Neural crest cell (in vitro differentiated cells): ENCODE measurements at places on chromosomes 1 and 21.
A peak's percentile ranks its signal among the peaks of the same experiment; 100 is the strongest.

- DNase-seq = no peak
Observed at GRCh38 chr1:190353538-190354101, 124.0 kb downstream of the BRINP3 start.

DNA sequence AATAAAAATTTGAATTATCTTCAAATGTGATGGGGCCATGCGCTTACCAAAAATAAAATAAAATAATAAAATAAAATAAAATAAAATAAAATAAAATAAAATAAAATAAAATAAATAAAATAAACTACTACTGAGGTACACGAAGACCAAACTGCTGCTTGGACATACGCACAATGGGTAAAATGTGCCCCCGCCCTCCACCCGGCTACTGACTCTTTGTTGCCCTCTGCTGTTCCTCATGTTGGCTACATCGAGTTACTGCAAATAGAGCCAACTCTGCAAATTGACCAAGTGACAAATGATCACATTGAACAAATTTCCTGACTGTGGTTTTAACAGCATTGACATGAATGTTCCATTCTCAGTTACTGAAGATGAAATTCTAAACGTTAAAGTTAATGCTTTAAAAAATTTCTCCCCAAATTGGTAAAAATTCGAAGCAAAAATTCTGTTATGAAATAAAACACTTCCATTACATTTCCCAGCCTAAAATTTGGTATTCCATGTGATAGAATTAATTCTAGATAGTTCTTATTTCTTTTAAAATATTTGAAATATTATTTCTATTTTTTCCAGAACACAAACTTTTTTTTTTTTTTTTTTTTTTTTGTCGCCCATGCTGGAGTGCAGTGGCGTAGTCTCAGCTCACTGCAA is 18.8 kb upstream of the MAP1LC3C start:
- peak; percentile 50 for DNase-seq

DNA sequence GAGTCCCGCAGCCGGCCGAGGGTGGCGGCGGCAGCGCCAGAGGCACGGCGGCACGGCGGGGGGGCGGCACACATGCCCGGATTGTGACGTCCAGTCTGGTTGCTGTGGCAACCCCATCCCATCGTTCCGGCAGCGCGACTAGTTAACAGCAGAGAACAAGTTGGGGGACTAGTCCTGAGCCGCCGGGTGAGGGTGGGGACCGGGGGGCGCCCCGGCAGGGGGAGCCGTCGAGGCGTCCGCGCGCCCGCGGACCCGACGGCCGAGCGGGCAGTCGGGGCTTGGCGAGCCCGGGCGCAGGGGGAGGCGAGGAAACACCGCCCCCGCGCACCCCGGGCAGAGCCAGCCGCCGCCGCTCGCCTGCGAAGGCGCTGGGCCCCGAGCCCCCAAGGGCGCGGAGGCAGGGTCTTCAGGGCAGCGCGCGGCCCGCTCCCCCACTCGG is at the start of gene CHD5:
Gene CHD5, minus strand, starts transcription at position 54 of the 439 bp plus-strand sequence. CDS start 298 bp downstream, outside the sequence.
- no peak for DNase-seq

DNA sequence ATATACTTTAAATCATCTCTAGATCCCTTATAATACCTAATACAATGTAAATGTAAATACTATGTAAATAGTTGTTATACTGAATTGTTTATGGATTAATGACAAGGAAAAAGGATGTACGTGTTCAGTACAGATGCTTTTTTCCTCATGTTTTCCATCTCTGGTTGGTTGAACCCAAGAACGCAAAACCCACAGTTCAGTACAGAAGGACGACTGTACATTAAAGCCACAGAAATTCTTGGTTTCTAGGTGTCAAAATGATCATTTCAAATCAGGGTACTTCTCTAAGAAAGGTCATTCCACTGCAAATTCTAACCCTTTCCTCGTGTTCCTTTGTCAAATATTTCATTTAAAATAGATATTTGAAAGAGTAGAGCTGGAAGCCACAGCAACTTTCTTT is 158.1 kb downstream of the VAV3 start:
- no peak for DNase-seq

DNA sequence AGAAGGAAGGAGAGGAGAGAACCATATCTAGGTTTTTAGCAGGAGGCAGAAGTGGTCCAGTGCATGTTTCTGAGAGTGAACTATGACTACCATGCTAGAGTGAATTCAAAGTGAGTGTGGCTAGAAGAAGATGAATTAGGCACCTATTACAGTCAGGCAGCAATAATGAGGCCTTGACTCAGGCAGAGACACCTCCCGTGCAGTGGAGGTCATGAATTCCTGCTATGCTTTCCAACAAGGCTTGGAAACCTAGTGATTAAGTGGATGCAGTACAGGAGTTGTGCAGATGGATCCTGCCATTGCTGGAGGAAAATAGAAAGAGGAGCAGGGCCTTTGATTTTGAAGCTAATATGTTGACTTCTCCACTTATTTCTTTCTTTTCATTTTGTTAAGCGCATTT is 581.5 kb downstream of the RWDD3 start:
- DNase-seq = no peak

DNA sequence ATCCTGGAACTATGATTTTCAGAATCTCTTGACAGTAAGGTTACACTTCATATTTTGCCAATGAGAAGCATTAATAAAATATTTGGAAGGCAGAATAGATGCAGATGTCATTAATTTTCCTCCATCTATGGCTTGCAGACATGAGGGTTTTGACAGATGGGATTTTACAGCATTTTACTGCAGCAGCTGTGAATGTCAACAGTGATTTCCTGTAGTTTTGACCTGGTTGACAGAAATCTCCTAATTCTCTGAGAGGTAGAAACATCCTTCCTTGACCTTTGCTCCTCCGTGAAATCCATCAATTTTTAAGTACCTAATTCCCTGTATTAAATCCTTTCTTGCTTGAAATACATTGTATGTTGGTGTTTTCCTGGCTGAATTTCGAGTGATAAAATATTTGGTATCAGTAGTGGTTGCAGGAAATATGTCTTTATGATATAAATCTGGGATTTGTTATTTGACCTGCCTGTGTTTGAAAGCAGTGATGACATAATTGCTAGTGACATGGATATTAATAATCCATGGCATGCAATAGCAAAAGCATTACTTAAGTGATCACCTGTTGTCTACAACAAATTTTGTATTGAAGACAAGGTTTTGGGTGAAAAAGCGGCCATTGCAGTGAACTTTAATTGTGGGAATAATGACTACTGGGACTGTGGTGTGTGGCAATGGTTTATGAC is 73.9 kb downstream of the HLX start:
- no peak for DNase-seq

GRCh38 chr1:226027538-226028217 is 28.5 kb upstream of the SDE2 start:
- no peak for DNase-seq

GRCh38 chr1:23741609-23742008 is 1.7 kb upstream of the ELOA start:
- no peak for DNase-seq

GRCh38 chr1:172630868-172631267 is 28.0 kb upstream of the FASLG start:
- no peak for DNase-seq

DNA sequence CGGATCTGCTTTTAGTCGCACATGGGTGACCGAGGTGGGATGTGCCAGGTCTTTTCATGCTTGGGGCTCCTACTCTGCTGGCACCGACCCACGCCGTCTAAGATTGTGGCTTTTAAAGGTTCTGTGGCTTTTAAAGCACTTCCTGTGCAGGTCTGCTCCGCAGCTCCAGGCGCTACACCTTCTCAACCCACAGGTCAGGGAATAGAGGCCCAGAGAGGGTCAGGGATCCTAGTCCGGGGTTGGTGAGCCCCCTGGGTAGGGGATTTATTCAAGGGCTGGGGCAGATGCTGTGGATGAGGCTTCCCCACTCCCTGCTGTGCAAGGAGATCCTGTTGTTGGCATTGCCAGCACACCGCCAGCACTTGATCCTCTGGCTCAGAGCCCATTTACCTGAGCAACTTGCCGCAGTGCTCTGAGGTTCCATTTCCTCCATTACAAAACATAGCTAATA is 212.8 kb upstream of the RAB4A start:
- DNase-seq = no peak

DNA sequence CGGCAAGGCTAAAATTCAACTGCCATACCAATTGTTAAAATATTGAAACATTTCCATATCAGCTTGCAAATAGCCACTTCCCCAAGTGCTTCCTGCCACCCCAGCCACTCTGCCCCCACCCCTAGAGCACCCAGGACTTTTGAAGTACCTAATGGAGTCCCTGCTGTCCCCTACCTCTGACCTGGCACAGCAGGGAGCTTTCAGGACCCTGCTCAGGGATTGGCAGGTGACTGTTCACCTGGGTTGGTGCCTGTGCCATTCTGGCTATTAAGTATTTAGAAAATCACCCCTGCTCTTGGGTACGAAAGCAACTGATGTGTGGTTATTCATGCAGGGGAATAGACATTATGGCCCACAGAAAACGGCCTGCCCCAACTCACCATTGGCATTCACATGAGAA is 9.1 kb upstream of the HPCAL4 start:
- no peak for DNase-seq

DNA sequence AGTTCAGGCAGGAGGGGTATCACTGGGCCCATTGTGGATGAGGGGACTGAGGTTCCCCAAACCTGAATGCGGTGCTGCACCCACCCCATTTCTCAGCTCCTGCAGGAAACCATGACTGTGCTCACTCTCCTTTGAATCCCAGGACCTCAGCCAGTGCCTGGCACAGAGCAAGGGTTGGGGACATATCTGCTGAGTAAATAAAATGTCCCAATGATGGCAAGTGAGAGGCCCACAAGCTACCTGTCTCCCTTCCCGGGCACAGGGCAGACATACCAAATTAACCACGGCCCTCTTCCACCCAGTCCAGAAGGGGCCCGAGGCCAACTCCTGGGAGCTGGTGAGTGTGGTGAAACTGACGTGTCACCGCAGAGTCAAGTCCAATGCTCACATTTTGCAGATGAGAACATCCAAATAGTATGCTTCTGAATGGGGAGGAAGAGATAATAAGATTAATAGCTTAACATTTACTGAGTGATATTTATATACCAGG is 97.6 kb downstream of the EPHB2 start:
- DNase-seq = no peak

GRCh38 chr1:199124351-199124750 is 485.5 kb downstream of the PTPRC start:
- DNase-seq = no peak

DNA sequence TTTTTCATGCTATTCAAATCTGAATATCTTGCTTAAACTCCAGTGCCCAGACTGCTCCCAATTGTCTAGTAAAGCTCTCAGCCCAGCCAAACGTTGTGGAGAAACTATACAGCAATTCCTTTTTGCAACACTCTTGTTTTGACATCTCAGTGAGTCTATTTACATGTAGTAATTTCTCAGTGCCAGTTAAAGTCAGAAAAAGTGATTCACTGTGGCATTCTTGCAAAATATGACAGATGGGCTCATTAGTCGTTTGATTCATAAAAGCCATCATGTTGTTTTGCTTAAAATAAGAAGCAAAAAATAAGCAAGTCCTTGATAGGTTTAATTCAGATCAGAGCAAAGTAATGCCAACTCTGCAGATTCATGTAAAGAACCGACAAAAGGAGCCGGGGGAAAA is 20.7 kb upstream of the TMPRSS15 start:
- no peak for DNase-seq

GRCh38 chr1:210291081-210291764 is 37.5 kb upstream of the HHAT start:
- DNase-seq = no peak

GRCh38 chr1:193094112-193094511 is 11.1 kb downstream of the GLRX2 start:
- DNase-seq = no peak

DNA sequence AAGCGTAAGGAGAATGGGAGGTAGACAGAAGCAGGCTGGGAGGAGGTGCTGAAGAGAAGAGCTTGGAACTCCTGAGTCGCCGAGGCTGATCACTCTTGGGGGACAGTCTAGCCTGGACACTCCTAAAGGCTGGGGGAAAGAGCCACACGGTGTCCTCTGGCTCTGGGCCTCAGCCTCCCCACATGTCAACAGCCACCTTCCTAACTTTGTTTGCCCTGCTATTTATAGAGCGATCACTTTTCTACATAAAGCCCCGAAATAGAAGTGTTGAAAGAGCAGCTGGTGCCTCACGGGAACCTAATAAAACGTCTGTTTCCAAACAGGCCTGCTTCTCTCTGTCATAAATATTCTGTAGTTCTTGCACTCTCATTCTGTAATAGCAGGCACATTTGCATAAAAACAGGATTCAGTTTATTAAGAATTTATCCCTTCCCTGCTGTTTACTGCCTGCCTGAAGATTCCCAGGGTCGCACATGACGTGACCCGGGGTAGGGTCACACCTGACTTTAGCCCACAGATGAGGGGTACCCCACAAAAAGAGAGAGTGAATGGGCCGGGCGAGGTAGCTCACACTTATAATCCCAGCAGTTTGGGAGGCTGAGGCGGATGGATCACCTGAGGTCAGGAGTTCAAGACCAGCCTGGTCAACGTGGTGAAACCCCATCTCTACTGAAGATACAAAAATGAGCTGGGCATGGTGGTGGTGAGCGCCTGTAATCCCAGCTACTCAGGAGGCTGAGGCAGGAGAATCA is 212.5 kb downstream of the TOMM20 start:
- no peak for DNase-seq

DNA sequence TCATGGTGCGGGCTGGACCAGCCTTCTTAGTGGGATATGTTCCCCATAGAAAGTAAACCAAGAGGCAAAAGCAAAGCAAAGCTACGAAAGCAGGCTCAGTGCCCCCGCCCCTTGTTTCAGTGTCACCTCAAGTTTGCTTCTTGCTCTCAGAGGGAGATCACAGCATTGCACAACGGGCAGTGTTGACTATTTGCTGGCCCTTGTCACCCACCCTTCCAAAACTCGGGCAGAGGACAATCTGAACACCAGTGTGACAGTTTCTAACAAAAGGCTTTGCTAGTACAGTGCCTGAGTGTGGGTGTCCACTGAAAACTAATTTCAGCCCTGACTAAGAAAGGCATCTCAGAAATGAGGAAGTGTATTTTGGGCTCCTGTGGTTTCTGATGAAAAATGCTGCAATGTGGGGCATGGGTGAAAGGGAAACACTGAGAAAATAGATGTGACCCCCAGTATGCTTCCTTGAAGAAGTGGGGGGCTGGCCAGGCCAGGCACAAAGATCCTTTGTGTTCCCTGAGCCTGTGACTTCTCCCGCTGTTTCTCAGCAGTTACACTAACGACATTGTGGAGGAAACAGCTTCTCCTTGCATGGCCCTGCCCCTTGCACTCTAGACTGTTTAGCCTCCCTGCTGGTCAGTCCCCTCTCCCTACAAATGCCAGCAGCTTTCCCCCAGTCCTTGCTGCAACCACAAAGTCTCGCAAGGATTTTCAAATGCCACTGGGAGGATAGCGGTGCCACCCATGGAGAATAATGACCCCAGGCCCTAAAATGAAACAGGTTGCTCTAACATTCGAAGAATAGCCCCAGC is 33.3 kb upstream of the KCNE1 start:
- peak; percentile 41 for DNase-seq

GRCh38 chr1:151993084-151993733 is 450 bp downstream of the S100A10 start:
- DNase-seq = no peak

DNA sequence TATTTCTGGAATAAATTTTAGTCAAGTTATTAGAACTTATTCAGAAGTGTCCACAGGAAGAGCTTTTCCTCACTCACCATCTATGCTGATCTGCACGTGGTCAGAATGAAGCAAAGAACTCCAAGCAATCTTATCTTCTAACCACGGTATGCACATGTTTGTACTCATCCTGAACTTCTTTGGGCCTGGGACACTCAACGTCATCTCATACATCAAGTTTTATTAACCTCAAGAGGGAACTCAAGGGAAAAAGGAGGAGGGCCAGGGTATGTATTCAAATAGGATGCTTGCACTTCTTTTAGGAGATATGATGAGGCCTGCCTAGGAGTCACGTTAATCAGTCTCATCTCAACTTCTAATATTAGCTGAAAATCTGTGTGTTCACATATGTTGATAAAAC is 142.5 kb downstream of the C1orf94 start:
- DNase-seq = no peak
